Caco-2 (cell line): ENCODE measurements at places on chromosomes 2 and 18. TPM values are rescaled to one million over a fixed set of nuclear protein-coding genes. Genes with fewer than 3 reads are reported as not detected.

ALPI gene
- 4.4 and 5.3 TPM in 2 replicates for total RNA-seq

DNA sequence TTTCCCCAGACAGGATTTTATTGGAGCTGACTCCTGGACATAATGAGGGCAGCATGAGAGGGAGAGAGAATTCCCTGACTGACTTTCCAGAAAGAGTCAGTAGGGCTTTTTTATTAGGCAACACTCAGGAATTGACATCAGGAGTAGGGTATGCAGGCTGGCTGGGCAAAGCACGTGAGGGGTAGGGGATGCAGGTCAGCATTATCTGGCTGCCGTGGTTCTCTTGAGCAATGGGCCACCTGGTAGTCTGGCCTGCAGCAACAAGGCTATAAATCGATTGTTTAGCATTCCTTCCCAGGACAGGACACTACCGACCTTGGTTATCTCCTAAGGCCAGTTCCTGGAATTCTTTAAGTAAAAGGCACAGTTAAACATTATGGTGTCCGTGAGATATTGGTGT, 160.8 kb upstream of the AGAP1 start:
- H3K27me3 ChIP-seq, result no peaks in the 10 kb centered on the region
- H3K4me1 ChIP-seq, result peaks cover 8% of the 10 kb centered on the region; the same call in 1 of the 2 replicates
- H3K27ac ChIP-seq, result no peak overlapping the region

- peaks cover 9% of the 10 kb centered on the region; the same call in 1 of the 2 replicates for H3K4me1 ChIP-seq
- peak within 1 kb of the TSS; percentile 72 for H3K27ac ChIP-seq
- no peaks in the 10 kb centered on the region for H3K36me3 ChIP-seq
- peak; percentile 74 for DNase-seq
- H3K4me3 ChIP-seq, result peak within 1 kb of the TSS; percentile 60
- H3K27me3 ChIP-seq, result no peaks in the 10 kb centered on the region
These were observed at the start of gene SLC1A4 for GRCh38 chr2:64989126-64989981. SLC1A4 (plus strand) TSS chr2:64989399; CDS start chr2:64989644, 245 bp downstream.

DNA sequence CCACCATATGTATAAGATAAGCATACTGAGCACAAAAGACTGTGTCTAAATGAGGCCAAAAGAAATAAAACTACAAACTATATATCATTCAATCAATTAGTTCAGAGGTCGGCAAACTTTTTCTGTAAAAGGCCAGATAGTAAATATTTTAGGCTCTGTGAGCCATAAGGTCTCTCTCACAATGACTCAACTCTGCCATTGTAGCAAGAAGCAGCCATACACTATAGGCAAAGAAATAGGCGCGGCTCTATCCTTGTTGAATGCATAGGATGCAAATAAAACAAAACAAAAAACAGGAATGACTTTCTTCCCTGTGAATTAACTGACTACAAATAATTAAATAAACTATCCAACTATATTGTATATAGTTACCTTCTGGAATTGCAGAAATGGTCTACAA, 8.6 kb upstream of the CCDC88A start:
- no peaks in the 10 kb centered on the region for H3K27me3 ChIP-seq
- no peaks in the 10 kb centered on the region for H3K4me1 ChIP-seq
- no peak overlapping the region for H3K4me3 ChIP-seq
- no peak for DNase-seq
- H3K27ac ChIP-seq, result no peak overlapping the region

DNA sequence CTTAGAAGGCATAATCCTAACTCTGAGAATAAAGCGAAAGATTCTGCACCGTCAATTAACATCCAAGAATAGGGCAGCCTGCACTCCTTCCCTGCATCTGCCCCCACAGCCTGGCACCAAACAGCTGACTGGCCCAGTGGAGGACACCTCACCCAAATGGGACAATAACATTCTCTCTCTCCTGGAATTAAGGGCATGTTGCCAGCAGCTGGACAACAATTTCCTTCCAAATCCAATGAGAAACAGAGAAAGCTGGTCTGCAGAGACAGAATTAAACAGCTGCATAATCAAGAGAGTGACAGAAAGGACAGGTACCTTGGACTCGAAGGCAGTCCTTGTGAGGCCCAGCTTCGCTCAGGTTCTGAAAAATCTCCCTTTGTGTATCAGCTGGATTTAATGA, 15.0 kb downstream of the COX7A2L start:
- H3K4me1 ChIP-seq, result peaks cover 4% of the 10 kb centered on the region; the same call in 1 of the 2 replicates
- H3K27me3 ChIP-seq, result no peaks in the 10 kb centered on the region
- no peak for DNase-seq
- H3K27ac ChIP-seq, result no peak overlapping the region
- H3K4me3 ChIP-seq, result no peak overlapping the region

DSG3 gene
- total RNA-seq, result 0.14 TPM in 1 of 2 replicates, not detected in the other

PLCL1 gene
- 1.6 TPM in 2 replicates for total RNA-seq

- H3K4me3 ChIP-seq, result no peak overlapping the region
- DNase-seq, result no peak
- no peak overlapping the region for H3K27ac ChIP-seq
- no peaks in the 10 kb centered on the region for H3K27me3 ChIP-seq
These were observed 1108.1 kb upstream of the DDX18 start for GRCh38 chr2:116706396-116706795.

DNA sequence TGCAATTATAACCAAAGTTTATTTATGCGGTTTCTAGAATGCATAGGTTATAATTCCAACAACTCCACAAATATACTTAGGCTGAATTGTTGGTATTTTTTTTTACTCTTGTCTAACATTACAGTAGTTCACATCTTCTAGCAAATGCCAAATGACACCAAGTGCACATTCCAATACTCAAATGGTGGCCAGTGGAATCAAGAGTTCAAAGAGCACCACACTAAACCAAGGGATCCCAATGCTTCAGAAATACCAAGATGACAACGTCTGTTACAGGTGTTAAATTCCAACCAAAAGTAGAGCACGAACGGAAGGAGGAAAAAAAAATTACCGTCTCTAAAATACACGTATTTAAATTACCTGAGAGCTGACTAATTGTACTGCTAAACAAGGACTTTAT, 136.2 kb downstream of the TMEM247 start:
- H3K4me3 ChIP-seq, result peak overlapping the region; percentile 69
- no peak for DNase-seq
- peak overlapping the region; percentile 94 for H3K27ac ChIP-seq
- no peaks in the 10 kb centered on the region for H3K27me3 ChIP-seq
- no peaks in the 10 kb centered on the region; the same call in none of the 2 replicates for H3K36me3 ChIP-seq

- H3K4me1 ChIP-seq, result peaks cover 12% of the 10 kb centered on the region
- H3K36me3 ChIP-seq, result no peaks in the 10 kb centered on the region
- H3K4me3 ChIP-seq, result no peak overlapping the region
- no peaks in the 10 kb centered on the region for H3K27me3 ChIP-seq
- no peak overlapping the region for H3K27ac ChIP-seq
These were observed 28.8 kb upstream of the ODC1 start for GRCh38 chr2:10476723-10477442.

FAHD2B gene
- 14.3 and 15.1 TPM in 2 replicates for total RNA-seq

TSPYL6 gene
- total RNA-seq, result not detected in 2 replicates

DNA sequence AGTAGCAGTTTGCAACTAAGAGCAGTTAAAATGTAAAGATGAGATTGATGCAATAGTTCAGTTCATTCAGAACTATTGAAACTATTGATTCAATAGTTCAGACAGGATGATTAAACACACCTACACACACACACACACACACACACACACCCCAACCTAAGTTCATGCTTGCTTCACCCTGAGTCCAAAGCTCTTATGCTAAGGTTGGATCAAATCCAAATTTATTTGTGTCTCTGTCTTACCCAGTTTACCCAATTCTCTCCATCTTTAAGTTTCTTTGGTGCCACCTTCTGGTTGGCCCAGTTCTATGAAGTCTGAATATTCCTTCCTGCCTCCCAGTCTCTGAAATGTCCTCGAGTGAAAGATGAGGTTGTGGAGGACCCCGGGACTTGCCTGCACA, 5.1 kb downstream of the SERPINB8 start:
- H3K4me3 ChIP-seq, result no peak overlapping the region
- no peaks in the 10 kb centered on the region for H3K27me3 ChIP-seq
- no peak for DNase-seq
- H3K4me1 ChIP-seq, result no peaks in the 10 kb centered on the region

GRCh38 chr2:110157153-110157793, 41.7 kb upstream of the MALL start:
- peak; percentile 47 for DNase-seq
- H3K4me1 ChIP-seq, result no peaks in the 10 kb centered on the region
- H3K27me3 ChIP-seq, result no peaks in the 10 kb centered on the region
- no peak overlapping the region for H3K27ac ChIP-seq
